ENCODE measurements at places on chromosomes 5 and 9.

- DNase-seq = no peak
Measured at GRCh38 chr5:61926911-61927310, 379.1 kb upstream of the KIF2A start.

- no peak for DNase-seq
Measured at GRCh38 chr5:129228577-129228976, 134.0 kb downstream of the ISOC1 start.

GRCh38 chr9:21709464-21710058 is 92.9 kb upstream of the MTAP start:
- DNase-seq = peak; percentile 31

GRCh38 chr5:73093943-73094342 is 26.4 kb upstream of the TMEM171 start:
- no peak for DNase-seq

DNA sequence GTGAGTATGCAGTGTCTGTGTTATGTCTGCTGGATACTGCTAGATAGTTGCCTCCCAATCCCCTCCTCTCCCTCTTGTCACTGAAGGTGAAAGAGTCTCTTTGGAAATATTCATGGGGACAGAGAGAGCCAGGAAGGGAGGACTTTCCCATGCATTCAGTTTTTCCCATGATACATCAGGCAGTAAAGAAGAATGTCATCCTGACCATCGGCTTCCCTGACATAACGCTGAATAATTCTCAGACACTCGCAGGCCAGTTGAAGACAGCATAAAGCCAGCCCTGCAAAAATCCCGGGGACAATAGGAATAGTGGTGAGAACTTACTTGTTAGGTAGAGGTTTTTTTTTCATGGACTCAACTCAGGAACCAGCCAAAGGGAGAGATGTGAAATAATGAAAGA is 58.1 kb downstream of the KLF4 start:
- DNase-seq = no peak

DNA sequence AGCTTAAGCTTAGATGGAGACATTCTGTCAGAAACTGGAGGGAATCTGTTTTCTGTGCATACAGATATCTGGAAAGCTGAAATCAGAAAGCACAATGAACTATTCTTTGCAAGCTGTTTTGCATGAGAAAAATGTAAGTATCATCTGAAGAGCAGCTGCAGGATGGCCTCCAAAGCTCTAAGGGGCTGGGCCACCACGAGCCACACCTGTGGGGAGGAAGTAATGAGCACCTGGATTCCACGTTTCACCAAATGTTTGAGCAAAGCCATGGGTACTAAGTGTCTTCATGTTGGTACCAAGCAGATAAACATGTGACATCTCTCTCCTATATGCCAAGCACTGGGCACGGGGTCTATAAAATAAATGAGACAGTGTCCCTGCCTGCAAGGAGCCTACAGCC is 199.3 kb downstream of the TTLL11 start:
- no peak for DNase-seq

- DNase-seq = no peak
Measured at GRCh38 chr9:93207860-93208734, 24.2 kb downstream of the WNK2 start.

DNA sequence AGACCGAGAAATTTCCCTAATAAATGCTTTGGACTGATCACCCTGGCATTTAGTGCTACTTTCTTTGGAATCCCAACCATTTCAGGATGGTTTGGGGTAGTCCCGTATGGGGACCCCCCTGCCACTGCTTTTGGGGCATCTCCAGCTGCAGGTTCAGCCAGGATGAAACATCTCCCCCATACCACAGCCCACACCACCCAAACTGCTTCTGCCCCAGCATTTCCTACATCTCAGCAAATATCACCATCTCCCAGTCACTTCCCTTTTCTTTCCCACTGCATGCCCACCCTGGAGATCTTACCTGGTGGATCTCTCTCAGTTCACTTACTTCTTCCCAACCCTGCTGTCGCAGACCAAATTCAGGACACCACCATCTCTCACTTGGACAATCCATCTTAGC is 4.8 kb upstream of the P4HA2 start:
- DNase-seq = no peak

DNA sequence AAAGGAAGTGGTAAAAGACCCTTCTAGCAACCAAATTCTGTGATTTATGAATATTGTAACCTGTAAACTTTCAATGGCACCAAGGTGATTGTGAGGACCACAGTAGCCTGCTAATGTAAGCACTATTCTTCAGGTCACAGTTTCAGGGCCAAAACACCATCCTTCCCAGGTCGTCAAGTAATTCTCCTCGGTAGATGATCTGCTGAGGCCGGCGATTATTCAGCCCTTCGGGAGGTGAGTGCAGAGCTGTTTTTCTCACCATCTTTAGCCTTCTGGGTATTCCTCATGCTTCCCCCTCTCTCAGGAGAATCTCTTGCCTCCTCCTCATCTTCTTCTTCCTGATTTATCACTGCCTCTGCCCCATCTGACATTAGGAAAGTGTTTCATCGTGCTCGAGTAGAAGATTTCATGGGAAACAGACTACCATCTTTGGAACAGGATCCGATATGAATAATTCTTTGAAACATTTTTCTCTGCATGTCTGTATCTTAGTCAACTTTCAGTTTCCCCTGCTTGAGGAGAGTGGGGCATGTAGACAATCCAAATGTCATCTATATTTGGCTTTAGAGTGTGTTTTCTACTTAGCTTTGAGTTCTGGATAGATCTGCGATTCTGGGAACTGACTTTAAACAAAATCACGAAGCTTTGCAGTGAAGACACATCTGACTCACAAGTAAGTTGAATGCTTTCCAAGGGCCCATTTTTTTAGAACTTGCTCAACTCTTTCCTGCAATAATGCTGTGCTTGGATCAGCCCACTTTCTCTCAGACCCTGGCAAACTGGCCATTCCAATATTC is 173.9 kb downstream of the AOPEP start:
- no peak for DNase-seq

- no peak for DNase-seq
Measured at GRCh38 chr5:54045077-54045792, 265.1 kb downstream of the ARL15 start.

DNA sequence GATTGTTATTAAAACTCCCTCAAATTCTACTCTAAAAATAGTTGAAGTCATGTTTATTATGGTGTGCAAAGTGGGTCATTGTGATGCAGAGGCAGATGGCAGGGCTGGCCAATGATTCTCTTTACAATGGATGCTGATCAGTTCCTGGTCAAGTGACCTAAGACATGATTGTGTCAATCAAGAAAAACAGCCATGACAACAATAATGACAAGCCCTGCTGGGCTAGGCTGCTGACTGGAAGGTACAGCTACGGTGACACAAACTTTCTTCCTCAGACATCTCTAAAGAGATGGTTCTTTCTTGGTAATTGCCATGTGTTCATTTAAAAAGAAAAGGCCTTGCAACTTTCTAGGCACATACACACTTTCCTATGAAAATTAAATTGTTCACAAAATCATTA is 3.6 kb downstream of the SLC24A2 start:
- DNase-seq = no peak

DNA sequence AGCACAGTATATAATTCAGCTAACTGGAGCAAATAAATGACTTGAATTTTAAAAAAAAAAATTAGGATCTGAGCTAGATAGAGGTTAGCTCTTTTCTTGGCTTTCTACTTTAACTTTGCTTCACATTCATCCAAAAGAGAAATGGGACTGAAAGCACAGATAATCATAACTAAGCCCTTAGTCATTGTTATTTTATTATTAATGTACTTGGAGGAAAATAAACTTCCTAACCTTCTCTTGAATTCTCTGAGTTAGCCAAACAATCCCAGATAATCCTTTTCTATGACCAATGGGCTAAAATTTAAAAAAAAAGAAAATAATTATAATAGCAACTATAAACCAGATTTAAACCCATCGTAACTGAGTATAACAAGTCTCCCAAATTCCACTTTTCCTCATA is 57.6 kb upstream of the RASA1 start:
- no peak for DNase-seq

DNA sequence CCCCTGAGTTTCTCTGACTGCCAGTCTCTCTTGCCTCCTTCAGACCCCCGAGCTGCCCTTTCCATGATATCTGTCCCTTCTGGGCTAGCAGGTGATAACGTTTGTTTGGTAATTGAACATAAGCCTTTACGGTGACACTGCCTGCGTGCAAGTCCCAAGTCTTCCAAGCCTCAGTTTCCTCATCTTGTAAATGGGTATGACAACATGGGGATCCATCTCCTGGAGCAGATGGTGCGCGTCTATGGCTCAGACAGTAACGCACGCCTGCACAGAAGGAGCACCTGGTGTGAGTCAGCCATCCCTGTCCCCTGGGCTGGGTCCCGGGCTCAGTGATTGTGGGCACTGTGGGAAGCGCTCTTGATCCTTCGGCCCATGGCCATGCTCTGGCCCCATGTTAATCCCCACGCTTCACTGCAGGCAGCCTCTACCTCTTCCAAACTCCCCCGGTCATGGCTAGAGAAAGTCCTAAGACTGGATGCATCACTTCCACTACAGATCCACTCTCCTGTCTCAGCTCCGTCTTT is 85.8 kb downstream of the DAP start:
- no peak for DNase-seq

DNA sequence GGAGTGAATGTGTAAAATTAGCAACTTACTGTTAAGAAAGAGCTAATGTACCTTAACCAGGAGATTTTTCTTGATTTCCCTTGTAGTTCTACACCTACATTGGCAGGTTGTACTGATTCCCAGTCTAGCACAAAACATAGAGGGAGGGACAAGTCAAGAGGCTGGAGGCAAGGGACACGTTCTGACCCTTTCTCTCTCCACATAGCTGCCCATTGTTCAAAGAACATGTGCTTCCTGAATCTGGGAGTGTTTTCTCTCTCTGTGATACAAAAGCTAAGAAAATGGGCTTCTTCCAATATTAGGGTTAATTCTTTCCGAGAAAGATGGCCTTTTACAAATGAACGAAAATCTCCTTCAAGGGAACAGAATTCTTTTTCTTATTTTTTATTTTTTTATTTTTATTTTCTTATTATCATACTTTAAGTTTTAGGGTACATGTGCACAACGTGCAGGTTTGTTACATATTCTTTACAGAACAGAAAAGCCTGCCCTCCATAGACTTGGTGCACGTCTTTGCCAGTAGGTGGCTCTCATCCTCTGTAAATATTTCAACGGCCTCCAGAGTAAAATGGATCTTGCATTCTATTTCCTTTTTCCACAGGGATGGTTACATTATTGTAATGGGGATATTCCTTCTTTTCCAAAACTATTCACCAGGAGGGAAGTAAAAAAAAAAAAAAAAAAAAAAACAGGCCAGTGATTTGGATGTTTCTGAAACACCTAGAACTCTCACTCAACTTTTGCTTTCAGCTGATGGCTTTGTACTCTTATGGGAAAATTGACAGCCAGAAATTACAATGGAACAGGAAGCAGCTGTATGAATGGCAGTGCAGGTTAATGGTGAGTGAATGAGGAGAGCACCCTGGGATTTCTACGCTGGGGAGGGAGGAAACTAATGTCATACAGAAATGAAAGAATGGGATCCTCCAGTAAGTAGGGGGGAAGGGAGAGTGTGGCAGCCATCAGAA is 13.1 kb upstream of the IFNA5 start:
- DNase-seq = no peak

- DNase-seq = peak; percentile 27
Measured at GRCh38 chr5:177429248-177430040, 3.0 kb downstream of the GRK6 start.

GRCh38 chr9:135850737-135851136 is 56.6 kb downstream of the CAMSAP1 start:
- DNase-seq = no peak

DNA sequence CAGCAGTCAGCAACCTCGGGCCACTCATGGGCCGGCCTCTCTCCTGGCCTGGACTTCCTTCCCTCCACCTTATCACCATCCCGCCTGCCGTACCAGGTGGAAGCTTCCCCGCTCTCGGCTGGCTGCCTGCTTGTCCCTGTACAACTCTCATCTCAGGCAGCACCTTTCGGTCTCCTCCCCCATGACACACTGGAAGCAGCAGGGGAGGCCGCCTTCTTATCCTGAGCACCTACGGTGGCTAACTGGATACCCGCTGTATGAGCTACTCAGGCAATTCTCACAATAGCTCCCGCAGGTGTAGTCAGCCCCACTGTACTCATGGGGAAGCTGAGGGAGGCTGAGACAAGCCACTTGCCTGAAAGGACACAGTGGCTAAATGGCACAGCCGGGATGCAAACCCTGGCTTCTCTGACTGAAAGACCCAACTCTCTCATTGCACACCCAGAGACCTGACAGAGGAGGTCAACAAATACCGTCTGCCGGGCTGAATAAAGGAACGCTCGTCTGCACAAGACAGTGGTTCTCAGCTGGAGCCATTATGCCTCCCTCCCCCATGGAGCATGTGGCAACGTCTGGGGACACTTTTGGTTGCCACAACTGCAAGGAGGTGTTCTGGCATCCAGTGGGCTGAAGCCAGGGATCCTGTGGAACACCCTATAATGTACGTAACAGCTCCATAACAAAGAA is 9.6 kb downstream of the STK10 start:
- DNase-seq = no peak

DNA sequence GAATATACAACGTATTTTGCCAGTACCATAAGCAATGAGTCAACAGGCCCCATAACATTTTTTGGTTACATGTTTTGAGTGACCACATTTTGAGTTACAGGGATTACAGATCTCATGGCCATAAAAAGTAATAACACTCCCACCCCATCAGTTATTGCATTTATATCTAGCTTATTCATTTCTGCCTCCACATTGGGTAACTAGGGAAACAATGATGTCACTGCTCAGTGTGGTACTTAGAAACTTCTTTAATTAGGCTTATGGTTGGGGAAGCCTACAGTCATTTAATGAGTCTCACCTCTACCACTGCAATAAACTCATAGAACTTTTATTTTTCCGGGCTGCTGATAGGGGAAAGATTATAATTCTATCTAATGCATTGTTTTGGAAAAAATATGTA is 39.9 kb upstream of the SMIM15 start:
- no peak for DNase-seq

- no peak for DNase-seq
Measured at GRCh38 chr5:173790177-173790719, 97.9 kb upstream of the CPEB4 start.

GRCh38 chr9:129175825-129176633 is 2.0 kb downstream of the IER5L start:
- DNase-seq = no peak

GRCh38 chr9:120841930-120842684 is 615 bp downstream of the PSMD5 start:
- no peak for DNase-seq

DNA sequence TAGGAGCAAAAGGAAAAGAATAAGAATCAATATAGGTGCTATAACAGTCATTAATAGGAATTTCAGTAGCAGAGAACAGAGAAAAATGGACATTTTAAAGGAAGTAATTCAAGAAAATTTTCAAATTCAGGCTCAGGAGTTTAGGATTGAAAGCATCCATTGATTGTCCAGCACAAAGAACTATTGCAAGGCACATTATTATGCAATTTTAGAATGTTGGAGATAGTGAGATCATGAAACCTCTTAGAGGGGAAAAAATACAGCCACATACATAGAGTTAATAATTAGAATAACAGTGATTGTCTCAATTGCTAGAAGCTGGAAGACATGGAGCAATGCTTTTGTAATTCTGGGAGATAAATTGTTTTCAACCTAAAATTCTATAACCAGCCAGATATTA is 31.5 kb downstream of the CNTLN start:
- DNase-seq = no peak

Measured in activated naive CD4-positive, alpha-beta T cell (primary cell).